ENCODE measurements at places on chromosomes 4 and X.

- DNase-seq, result no peak
These were observed 182.0 kb upstream of the NEIL3 start for GRCh38 chr4:177127658-177128057.

DNA sequence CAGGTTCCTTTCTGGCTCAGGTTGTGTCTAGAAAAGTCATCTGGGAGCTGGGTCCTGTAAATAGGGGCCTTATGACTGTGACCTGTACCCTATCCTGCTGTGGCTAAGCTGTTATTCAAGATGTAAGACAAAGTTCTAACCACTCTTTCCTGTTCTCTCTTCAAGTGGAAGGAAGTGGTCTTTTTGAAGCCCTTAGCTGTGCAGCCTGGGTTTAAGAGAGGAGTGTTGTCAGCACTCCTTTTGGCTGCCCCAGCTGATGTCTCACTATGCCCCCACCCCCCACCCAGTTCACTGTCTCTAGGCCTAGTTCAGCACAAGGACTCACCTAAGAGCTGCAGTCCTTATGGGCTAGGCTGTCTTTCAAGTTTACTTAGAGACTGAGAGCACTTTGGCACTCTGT, 1069.5 kb downstream of the FAM133A start:
- no peak for DNase-seq

- DNase-seq, result no peak
These were observed 67.0 kb upstream of the CXCL13 start for GRCh38 chr4:77538574-77539157.

DNA sequence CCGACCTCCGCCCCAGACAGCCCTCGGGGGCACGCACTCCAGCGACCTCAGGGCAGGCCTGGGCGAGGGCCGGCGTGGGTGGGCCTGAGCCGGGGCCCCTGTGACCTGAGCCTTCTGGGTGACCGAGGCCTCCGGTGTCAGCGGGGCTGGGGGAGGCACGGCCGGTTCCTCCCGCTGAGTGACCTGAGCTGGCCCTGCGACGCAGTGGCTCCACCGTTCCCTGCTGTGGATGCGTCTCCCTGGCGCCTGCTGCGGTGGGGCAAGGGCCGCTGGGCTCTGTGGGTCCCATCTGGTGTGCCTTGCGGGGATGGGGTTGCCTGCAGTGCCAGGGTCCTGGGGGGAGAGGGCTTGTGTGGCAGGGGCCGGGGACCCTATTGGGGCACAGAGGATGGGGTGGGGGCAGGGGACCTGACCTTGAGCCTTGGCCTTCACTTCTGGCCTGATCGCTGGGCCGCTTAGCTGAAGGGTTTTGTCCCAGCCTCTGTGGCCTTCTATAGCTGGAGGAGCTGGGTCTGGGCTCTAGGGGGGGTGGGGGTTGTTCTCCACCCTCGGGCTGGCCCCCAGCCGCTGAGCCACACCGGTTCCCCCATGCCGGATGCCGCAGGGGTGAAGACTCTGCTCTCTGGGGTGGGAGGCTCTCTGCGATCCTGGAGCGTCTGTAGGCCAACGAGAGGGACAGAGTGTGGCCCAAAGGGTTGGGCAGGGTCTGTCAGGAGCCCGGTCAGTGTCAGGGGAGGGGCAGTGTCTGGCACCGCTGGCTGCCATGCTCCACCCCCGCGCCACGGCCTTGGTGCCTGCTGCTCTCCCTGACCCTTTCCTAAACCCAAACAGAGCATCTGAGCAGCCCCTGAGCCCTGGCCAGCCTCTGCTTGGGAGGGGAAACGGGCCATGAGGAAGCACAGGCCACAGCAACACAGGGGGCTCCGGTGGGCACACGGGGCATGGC, 2.3 kb downstream of the NAT8L start:
- no peak for DNase-seq

GRCh38 chr4:145186729-145187128, 6.3 kb upstream of the OTUD4 start:
- no peak for DNase-seq

DNA sequence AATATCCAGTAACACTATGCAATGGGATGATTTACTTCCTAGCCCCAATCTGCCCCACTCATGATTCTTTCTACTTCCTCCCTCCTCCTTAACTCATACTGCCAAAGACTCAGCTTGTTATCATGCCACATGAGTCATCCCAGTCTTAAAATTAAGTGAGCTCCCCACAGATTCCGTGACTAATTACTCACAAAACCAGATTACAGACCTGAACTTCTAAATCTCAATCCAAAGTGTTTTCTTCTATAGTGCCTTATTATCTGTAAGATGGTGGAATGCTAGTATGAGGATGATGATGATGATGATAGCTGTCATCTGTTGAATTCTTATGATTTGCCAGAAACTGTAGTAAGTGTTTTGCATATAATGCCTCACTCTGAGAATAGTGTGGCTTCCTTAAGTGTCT, 27.7 kb upstream of the GPC3 start:
- DNase-seq, result no peak

DNA sequence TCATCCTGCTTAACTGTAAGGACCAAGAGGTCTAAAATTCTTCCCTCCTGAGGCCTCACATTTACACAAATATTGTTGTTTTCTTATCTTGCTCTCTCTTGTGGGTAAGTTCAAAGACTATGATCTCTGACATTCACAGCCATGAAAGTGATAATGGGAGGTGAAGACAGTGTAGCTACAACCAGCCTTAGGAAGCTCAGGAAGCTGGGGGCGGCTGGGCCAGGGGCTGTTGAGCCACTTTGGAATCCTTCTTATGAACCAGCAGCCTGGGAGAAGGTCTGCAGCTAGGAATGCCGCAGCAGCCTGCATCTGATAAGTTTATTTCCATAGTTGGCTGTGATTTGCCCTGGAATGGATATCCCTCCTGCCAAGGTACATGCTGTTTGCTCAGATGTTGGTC, 316.2 kb downstream of the STIM2 start:
- no peak for DNase-seq

DNA sequence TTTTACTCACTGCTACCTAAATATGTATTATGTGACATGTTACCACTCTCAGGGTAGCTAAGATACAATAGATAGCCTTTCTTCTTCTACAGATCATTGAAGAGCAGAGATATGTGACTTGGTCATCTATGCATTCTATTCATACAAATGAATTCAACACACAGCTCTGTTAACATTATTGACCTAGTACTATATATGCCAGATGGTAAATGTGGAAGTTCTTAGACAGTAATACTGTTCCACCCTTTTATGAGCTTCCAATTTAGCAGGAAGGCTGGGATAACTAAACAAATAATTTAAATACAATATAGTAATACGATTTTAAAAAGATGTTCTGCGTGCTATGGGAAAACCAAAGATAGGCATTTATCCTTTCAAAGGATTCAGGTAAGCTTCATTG, 76.0 kb downstream of the SYTL5 start:
- no peak for DNase-seq

DNA sequence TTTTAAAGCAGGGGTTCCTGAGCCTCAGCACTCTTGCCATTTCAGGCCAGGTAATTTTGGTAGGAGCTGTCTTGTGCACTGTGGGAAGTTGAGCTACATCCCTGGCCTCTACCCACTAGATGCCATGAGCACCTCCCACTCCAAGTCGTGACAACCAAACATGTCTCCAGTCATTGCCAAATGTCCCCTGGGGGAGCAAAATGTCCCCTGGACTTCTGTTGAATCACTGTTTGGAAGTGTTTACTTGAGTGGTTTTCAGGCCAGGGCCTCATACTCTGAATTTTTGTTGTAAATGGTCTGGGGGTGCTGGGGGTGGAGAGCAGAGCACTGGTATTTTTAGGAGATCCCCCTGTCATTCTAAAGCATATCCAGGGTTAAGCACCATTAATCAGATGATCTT, 3.2 kb downstream of the PDK3 start:
- no peak for DNase-seq

- DNase-seq, result no peak
These were observed 58.6 kb upstream of the ZC4H2 start for GRCh38 chrX:65034668-65035445.

DNA sequence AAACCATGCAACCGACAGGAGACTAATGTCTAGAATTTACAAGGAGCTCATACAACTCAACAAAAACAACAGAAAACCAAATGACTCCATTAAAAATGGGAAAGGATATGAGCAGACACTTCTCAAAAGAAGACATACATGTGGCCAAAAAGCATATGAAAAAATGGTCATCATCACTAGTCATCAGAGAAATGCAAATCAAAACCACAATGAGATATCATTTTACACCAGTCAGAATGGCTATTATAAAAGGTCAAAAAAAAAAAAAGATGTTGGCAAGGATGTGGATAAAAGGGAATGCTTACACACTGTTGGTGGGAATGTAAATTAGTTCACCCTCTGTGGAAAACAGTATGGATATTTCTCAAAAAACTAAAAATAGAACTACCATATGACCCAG, 50.5 kb upstream of the CHRDL1 start:
- DNase-seq, result no peak

DNA sequence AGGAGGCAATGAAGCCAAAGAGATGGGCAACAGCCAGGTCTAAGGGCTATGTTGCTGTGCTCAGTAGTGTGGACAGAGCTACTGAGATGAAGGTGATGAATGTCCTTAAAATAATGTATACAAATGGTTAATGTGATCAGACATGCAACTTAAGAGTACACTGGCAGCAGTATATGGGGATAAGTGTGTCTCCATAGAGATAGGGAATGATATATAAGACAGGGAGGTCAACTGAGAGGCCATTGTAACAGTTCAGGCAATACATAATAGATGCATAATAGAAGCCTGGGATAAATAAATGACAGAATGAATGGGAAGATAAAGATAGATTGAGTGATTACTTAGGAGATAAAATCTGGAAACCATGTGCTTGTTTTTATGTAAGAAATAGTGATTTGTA, 250.0 kb downstream of the CFAP299 start:
- no peak for DNase-seq

- no peak for DNase-seq
These were observed 33.9 kb downstream of the CASK start for GRCh38 chrX:41889317-41890025.

GRCh38 chr4:3767570-3768288, 1.5 kb downstream of the ADRA2C start:
- no peak for DNase-seq

DNA sequence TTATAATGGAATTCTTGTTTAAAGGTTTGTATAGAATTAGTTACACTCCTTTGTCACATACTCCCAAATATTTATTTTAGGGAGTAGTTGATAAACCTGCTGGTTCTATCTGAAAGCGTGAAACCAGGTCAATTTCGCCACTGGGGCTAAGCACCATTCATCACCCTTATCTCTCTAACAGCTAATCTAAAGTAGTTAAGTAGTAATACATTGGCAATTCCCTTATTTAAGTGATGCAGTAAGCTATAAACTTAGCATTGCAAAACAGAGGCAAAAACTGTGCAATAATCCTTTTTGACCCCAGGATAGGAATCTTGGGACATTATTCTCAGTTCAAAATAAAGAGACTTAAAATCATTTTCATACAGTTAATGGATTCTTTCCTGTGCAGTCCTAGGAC, 33.7 kb upstream of the PTPN13 start:
- no peak for DNase-seq

GRCh38 chr4:179467878-179468277, 2025.6 kb upstream of the AGA start:
- DNase-seq, result no peak

DNA sequence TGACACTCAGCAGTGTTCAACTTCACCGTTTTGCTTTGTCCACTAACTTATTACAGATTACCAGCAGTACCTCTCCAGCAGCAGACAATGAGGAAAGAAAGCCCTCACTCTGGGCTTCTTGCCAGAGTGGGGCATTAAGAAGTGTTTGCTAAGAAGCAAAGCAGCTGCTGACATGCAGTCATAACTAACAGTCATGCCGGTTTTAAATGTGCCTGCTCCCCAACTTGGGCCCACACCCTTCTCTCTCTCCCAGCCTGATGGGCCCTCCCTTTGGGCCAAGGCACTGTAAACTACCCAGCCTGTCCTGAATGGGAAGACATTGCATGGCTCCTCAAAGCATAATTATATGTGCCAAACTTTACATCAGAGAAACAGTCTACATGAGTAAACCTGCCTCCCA, 54.6 kb upstream of the HHIP start:
- DNase-seq, result no peak

GRCh38 chrX:48919947-48920717, 1.3 kb upstream of the PIM2 start:
- no peak for DNase-seq

GRCh38 chrX:100264200-100264599, 145.9 kb downstream of the PCDH19 start:
- no peak for DNase-seq

GRCh38 chr4:41559940-41560516, 22.1 kb downstream of the LIMCH1 start:
- no peak for DNase-seq

DNA sequence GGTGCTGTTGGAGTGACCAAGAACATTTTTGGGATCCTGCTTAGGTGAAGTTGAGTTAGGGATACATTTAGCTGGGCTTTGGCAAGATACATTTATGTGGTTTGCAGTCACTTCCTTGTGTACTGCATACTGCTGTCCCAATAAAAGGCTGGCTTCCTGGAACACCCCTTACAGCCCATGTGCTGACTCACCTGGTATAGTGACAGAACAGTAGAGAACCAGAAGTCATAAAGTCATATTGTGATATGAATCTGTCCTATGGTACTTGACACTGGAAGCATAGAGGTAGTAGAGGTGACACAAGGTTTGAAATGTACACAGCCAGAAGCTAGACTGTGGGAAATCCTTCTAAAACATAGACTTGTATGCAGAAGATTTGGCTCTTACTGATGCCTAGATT, 55.3 kb upstream of the SLC25A43 start:
- DNase-seq, result no peak

DNA sequence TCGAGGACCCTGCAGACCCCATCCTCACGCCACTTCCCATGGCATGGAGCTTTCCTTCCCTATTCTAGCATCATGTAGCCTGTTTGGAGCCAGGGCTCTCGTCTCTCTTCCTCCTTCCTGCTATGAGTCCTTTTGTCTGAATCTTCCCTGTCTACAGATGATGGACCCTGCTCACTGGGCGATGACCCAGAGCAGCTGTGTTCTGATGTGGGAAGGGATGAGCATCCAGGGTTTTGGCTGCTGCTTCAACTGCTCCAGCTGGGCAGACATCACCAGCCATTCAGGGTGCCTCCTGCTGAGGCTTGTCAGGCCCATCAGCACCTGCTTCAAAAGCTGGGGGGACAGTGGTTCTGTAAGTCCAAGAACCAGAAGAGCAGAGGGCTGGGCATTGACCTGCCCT, 3.2 kb upstream of the CCKAR start:
- DNase-seq, result no peak
